ENCODE measurements at places on chromosomes 7 and 10.

DNA sequence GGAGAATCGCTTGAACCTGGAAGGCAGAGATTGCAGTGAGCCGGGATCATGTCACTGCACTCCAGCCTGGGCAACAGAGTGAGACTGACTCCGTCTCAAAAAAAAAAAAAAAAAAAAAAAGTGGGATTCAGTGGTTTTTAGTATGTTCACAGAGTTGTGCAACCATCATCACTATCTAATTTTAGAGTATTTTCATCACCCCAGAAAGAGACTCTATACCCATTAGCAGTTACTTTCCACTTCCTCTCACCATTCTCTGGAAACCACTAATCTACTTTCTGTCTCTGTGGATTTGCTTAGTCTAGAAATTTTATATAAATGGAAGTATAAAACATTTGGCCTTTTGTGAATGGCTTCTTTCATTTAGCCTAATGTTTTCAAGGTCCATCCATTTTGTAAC is 113.4 kb downstream of the ST7 start:
- no peak for DNase-seq

DNA sequence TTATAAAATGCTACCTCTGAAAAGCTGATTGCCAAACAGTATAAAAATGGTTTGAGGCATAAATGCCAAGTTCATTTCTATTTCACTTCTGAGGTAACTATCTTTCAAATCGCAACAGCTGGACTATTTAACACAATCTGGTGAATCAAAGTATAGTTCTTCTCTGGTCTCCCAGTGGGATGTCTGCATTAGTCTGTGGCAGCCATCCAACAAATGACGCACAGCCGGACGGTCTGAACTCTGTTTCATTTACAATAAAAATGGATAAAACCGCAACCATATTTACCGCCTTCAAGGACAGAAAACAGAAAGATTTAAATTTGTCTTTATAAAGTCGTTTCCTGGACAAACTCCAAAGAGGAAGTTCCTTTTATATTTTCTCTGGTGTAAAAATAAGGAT is 41.9 kb downstream of the ENO4 start:
- peak; percentile 45 for DNase-seq

DNA sequence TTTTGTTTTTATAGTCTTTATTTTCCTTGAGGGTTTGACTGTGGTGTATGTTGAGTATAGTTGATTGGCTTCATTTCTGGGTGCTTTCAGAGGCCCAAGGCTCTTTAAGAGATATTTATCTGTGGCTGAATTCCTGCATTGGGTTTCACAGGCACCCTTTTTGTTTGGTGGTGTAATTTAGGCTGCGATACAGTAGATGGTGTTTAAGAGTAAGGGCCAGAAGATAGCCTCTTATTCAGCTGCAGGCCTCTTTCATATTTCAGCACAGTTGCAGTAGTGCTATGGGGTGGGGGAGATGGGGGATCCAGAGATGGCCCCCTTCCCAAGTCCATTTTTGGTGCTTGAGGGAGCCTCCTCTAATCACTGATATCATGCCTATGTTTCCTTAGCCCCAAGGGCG is 69.7 kb downstream of the MGAM2 start:
- DNase-seq: no peak

- DNase-seq: no peak
Measured at GRCh38 chr7:19958309-19958896, 185.0 kb upstream of the TMEM196 start.

- peak; percentile 89 for DNase-seq
Measured at GRCh38 chr10:13347500-13348156, 465 bp downstream of the SEPHS1 start.

GRCh38 chr7:125927556-125927955 is 997.9 kb upstream of the POT1 start:
- DNase-seq: no peak

DNA sequence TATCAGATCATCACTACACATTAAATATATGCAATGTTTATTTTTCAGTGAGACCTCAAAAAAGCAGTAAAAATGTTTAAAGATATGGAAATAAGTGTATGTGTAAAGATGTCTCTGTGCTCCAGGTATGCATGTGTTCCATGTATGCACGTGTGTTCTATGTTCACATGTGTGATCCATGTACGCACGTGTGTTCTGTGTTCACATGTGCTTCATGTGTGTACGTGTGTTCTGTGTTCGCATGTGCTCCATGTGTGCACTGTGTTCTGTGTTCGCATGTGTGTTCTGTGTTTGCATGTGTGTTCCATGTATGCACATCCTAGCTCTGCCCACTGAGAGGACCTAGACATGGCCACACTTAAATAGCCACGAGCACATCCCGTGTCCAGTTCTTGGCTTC is 15.6 kb upstream of the PDIA4 start:
- DNase-seq: no peak

GRCh38 chr10:29158066-29158465 is 130.8 kb upstream of the LYZL1 start:
- no peak for DNase-seq

DNA sequence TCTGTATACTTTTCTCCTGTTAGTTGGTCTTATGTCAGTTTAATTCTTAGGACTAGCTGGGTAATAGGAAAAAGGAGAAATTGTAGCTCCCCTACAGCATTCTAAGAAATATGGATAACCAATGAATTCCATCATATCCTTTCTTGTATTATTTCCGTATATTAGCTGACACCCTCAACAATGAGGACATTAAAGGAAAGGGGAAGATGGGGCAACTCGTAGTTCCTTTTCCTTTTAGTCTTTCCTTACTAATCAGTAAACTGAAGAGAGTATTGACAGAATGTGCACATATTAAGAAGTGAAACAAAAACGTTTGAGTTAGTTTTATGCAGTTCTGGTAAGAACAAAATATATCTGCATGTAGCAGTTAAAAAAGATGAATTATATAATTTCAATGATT is 35.1 kb upstream of the C10orf67 start:
- DNase-seq: no peak

Data from glutamatergic neuron (in vitro differentiated cells).